ENCODE measurements at places on chromosomes 2 and 18.

GRCh38 chr2:56297671-56298070, 113.9 kb downstream of the CCDC85A start:
- DNase-seq = peak; percentile 33

- DNase-seq = no peak
These were observed 31.1 kb downstream of the NDUFA10 start for GRCh38 chr2:239994086-239994485.

DNA sequence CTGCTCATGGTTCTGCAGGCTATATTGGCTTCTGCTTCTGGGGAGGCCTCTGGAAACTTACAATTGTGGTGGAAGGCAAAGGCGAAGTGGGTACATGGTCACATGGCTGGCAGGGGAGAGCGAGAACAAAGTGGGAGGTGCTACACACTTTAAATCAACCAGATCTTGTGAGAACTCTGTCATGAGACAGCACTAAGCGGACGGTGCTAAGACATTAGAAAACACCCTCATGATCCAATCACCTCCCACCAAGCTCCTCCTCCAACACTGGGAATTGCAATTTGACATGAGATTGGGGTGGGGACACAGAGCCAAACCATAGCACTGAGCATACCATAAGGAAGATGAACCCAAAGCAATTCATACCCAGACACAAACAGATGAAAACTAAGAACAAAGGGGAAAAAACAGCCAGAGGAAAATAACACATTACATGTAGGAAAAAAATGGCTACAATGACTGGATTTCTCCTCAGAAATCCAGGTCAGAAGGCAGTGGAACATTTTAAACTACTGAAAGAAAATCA, 31.1 kb upstream of the INO80C start:
- DNase-seq = no peak

GRCh38 chr18:50896093-50896492, 17.2 kb downstream of the ME2 start:
- DNase-seq = no peak

DNA sequence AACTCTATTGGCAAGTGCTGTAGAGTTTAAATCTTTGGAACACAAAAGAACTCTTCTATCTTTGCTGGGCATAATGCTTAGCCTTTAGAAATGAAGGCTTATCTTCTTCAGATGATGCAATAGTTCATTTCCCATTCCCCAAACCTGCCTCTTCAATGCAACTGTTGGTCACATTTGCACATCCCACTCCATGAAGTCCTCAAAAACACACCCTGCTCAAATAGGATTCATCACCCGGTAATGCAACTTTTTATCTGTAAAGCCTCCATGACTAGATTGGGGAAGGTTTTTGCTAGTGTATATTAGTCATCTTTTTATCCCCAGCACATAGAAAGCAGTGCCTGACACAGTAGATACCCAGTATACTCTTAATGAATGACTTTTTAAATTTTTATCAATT, 376.4 kb downstream of the RBM43 start:
- no peak for DNase-seq

DNA sequence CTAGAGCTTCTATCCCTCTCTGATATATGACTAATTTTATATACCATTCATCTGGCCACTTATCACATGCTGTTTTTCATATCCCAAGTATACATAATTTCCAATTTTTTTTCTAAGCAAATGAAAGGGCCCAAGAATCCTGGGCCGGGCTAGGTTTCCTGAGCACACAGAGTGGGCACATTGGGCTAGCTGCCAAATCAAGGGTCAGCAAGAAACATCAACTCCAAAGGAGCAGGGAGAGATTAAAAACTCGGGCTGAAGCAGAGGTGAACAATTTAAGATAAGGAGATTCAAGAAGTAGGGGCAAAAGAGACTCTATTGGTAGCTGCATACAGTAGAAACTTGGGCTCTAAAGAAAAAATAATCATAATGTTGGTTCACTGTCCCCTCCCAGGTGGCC, 39.0 kb downstream of the OLA1 start:
- no peak for DNase-seq

- DNase-seq = no peak
These were observed 46.0 kb upstream of the FAM136A start for GRCh38 chr2:70347831-70348230.

- peak; percentile 83 for DNase-seq
These were observed 1.5 kb downstream of the SLC39A10 start for GRCh38 chr2:195658541-195658890.

- no peak for DNase-seq
These were observed 60.7 kb downstream of the COMMD1 start for GRCh38 chr2:61966087-61966727.

DNA sequence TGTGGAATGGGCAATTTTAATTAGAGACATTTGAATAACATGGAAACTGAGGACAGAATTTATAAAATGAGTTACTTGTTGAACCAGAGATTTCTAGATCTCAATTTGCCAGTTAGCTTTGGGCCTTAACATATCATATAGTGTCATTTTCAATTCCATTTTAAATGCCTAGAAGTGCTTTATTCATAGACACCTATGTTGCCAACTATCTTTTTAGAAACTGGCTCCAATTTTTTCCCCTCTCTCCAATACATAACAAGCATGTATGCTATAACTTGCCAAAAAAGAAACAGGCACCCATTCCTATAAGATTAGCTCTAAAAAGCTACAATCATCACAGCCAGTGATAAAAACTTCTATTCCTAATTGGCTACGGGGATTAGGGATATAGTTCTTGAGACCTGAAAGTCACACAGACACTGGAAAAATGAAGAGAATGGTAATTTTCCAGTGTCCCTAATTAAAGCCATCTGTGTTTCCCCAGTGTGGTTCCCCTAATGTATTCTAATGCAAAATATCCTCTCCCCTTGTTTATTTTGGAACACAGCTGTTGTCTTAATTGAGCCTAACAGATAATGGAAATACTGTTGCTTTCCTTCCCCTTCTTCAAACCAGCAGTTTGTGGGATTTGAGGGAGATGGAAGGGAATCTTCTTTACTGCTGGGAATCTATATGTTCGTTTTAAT, 205.5 kb upstream of the FSHR start:
- no peak for DNase-seq

- DNase-seq = peak; percentile 39
These were observed at the start of gene FBLN7 for GRCh38 chr2:112138159-112139032. Gene FBLN7, plus strand, starts transcription at chr2:112138385. Its CDS starts 271 bp downstream, at chr2:112138656.

DNA sequence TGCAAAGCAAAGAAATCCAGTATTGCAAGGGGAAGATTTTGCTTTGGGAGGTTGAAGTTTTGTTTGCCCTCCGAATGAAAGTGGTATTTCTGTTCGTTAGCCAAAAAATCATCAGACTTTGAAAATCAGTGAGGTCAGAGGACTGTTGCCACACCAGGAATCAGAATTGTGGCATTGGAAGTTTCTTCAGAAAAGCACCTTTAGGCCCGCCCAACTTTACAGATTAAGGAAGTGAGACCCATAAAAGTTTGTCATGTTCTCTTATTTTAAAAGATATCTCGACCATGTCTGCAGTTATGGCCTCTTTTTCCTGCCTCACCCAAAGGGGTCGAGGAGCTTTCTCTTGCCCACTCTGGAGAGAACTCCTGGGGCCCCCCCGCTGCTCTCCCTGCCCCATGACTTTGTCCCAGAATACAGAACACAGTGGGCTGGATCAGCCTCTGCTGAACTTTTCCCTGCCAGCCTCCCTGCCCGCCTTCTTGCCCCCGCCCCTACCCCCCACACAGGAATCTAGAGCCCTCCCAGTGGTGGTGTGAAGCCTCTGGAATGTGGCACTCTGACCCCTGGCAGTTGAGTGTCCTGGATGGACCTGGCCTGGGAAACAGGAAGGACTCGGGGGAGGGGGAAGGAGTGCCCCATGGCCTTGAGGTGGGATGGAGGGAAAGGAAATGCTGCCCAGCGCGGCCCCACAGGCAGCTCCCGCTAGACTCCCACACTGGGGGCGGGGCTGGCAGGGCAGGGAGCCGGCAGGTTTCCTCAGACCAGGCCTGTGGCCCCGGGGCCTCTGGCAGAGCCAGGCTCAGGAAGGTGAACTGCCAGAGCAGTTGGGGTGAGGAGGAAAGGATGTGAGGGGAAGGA, 25.3 kb downstream of the CRIM1 start:
- DNase-seq = peak; percentile 98

DNA sequence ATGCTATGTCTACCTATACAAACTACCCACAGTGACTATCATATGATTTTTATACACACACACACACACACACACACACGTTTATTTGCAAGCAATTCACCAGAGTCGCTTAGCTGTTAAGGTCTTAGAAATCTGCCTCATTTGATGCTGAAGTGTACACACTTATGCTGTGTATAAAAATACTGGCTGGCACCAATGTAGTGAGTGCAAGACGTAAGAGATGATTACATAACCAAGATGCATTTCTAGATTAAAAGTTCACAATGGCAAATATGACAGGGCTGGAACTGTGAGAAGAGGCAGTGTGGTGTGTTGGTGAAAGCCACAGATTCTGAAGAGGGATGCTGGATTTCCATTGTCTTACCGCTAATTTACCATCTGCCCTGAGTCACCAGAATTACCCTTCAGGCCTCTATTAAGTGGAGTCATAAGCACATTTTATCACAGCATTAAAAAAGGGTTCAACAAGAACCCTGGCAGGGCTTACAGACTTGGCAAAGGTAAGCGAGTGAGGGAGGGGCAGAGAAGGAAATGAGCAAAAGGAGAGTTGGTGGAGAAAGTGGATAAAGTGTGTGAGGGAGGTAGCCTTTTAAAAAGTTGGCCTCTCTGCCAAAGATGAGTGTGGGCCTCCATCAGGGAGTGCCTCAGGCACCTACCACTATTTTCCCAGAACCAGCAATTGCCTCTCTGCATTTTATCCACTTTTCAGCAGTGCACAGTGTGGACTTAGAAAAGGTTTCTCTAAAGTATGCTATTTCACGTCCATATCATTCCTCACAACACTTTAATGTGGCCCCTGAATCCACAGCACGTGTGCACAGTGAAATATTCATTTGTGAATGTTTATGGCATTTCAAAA, 21.5 kb downstream of the MEIS1 start:
- DNase-seq = peak; percentile 79

GRCh38 chr2:8987410-8987809, 16.1 kb downstream of the MBOAT2 start:
- peak; percentile 48 for DNase-seq

DNA sequence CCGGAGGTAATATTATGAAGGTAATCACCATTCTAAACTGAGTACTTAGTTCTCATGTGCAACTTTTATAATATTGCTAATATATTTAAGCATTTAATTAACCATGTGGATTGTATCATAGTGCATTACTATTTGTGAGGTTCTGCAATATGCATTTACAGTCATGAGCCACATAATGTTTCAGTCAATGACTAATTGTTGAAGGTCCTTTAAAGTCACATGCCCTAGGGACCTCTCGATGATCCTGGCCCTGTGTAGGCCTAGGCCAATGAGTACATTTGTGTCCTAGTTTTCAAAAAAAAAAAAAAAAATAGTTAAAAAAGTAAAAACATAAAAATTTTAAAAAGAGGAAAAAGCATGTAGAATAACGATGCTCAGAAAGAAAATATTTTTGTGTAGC, 298.0 kb downstream of the DSEL start:
- no peak for DNase-seq

GRCh38 chr18:73279498-73279897, 411.7 kb upstream of the NETO1 start:
- DNase-seq = peak; percentile 18

DNA sequence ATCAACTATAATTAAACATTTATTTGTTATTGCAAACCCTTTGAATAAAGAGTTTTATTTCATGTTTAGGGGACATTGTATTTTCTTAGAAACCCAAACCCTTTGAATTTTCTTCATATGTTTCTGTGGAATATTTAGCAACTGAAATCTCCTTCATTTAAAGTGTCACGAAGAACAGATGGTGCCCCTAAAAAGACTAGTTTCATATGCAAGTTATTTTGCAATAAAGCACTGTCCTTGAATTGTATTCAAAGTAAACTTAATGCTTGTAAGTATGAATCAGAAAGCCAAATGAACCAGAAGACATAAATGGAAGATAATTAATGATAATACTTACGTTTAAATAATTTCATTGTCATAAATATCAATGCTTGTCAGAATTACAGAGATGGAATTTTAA, 151.9 kb upstream of the CWC22 start:
- no peak for DNase-seq

DNA sequence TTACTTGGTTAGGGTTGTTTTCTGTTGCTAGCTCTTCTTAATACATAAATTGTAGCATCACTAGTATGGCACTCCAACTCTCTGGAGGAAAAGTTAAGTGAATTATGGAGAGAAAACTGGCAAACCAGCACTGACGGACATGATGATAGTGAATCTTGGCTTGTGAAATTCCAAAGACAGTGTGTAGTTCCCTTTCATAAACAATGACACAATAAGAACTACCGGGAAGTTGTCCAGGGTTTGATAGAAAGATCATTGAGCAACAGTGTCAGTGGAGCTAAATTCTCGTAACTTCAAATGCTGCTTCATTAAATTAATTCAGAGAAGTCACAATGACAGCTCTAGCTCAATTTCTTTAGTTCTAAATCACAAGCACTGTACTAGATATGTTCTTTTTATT, 66.5 kb downstream of the RIT2 start:
- peak; percentile 66 for DNase-seq

DNA sequence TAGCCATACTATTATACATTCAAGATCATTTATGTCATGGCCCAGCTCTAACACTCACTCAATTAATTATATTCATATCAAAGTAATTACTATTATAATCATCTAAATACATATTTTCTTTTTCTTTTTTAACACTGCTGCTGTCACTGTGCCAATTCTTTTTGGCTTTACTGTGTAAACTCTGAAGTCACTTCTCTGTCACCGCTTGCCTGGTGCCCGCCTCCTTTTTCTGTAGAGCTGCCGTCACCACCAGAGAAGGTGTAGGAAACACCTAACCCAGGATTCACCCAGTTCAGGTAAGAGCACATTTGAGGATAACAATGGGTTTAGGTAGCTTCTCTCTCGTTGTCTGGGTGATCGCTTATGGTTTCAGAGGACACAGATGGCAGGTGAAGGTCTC, 93.3 kb downstream of the AOX1 start:
- no peak for DNase-seq

DNA sequence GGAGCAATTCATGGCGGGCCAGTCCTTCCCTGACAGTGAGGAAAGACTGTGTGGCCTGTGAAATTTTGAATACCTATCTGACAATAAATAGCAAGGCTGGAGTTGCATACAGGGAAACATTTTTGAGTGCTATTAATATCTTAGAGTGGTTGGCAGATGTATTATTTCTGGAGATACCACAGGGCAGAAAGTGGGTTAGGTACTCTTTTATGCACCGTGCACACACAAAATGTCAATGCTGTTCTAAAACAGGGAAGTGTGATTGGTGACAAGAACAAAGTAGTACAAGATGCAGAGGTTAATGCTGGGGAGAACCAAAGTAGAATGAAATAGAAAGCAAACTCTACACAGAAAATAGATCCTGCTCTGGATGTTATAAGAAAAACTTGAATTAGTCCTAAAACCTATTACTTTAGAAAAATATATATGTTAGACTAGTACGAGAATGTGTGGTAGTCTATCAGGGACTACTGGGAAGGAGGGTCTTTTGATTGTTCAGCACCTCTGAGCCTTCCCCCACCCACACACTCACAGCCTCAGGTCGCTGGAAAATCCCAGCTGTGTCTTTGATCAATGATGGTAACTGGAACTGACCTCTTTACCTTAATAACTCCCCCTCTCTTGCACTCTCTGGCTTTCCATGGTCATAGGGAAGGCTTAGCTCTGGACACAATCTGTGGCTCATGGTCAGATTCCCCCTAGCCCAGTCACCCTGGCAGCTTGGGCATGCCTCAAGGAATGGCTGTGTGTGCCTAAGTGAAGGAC, 58.2 kb downstream of the SERPINB8 start:
- DNase-seq = no peak

GRCh38 chr2:217225596-217225995, 365.7 kb upstream of the TNP1 start:
- DNase-seq = no peak

GRCh38 chr2:19806131-19806530, 95.7 kb downstream of the TTC32 start:
- DNase-seq = no peak

- DNase-seq = no peak
These were observed 66.3 kb upstream of the NARS1 start for GRCh38 chr18:57687970-57688369.

All from M059J (cell line).